ENCODE measurements at places on chromosomes 12 and 14. TPM values are rescaled to one million over a fixed set of nuclear protein-coding genes. Genes with fewer than 3 reads are reported as not detected.

DNA sequence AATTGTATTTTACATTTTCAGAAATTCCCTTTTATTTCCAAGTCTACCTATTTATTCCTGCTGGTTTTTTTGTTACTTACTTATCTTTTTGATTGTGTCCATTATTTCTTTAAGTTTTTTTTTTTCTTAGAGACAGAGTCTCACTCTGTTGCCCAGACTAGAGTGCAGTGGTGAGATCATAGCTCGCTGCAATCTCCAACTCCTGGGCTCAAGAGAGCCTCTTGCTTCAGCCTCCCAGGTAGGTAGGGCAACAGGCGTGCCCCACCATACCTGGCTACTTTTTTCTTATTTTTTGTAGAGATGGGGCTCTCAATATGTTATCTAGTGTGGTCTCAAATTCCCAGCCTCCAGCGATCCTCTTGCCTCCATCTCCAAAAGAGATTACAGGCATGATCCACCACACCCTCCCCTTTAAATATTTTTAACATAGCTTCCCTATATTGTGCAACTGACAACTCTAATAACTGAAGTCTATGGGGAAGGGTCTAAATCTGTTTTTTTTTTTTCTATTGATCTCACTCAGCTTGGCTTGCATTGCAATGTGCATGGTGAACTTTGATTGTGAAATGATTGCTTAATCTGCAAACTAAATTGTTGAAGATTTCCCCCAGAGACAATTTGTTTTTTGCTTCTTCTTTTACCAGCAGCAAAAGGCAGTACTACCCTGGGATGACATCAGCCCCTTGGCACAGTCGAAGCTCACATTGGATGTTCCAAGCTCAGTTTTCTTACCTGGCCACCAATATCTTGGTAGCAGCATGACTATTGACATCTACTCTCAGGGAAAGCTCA lies 25.7 kb upstream of the COCH start:
- DNase-seq: no peak

DNA sequence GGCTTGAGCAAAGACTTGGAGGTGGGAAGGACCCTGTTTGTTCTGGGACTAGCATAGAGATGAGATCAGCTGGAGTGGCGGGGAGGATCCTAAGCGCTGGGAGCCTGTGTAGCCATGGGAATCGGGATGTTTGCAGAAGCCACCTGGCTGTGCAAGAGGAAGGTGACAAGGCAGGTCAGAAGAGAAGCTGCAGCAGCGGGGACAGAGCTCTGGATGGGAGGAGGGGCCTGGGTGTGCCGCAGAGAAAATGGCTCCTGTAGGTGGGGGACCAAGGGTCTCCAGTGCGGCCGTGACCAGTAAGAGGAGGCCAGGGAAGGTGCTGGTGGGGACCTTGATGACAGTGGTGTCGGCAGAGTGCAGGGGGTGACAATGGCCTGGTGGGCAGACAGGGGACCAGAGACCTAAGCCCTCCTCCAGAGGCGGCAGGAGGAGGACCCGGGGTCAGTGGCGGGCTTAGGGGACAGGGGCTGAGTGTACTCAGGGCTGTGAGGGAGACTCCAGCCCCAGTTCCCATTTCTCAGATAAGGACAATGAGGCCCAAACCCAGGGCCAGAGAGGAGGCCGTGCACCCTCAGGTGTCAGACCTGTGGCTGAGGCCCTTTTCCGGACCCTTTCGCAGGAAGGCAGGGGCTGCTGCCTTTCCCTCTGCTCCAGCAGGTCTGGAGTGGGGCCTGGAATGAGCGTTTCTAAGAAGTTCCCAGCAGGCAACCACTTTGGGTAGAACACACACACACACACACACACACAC lies 206.6 kb upstream of the RTL1 start:
- DNase-seq: peak; percentile 43

DNA sequence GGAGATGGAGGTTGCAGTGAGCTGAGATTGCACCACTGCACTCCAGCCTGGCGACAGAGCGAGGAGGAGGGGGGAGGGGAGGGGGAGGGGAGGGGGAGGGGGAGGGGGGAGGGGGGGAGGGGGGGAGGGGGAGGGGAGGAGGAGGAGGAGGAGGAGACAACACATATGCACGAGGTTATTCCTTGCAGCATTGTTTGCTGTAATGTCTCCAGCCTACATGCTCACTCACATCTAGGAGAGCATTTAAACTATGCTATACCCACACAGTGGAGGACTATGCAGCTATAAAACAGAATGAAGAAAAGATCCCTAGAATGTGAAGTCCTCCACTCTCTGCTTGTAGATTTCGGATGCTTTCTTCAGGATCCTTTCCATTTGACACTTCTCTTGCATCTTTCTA lies 3.5 kb upstream of the HIGD1C start:
- DNase-seq: no peak

DNA sequence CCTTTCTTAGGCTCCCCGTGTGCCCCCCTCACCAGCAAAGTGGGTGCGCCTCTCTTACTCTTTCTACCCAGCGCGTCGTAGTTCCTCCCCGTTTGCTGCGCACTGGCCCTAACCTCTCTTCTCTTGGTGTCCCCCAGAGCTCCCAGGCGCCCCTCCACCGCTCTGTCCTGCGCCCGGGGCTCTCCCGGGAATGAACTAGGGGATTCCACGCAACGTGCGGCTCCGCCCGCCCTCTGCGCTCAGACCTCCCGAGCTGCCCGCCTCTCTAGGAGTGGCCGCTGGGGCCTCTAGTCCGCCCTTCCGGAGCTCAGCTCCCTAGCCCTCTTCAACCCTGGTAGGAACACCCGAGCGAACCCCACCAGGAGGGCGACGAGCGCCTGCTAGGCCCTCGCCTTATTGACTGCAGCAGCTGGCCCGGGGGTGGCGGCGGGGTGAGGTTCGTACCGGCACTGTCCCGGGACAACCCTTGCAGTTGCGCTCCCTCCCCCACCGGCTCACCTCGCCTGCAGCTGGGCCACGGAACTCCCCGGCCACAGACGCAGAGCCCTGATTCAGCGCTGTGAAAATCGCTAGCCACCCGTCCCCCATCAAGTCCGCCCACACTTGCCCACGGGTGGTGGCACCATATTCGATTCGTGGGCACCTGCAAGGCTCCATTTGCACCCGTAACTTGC lies 1.3 kb downstream of the TMEM233 start:
- DNase-seq: no peak

- no peak for DNase-seq
Observed at GRCh38 chr12:32482226-32482625, 82.9 kb downstream of the FGD4 start.

PLEK2 gene
- polyA plus RNA-seq: 35.8 TPM

DPPA3 gene
- polyA plus RNA-seq: not detected

DNA sequence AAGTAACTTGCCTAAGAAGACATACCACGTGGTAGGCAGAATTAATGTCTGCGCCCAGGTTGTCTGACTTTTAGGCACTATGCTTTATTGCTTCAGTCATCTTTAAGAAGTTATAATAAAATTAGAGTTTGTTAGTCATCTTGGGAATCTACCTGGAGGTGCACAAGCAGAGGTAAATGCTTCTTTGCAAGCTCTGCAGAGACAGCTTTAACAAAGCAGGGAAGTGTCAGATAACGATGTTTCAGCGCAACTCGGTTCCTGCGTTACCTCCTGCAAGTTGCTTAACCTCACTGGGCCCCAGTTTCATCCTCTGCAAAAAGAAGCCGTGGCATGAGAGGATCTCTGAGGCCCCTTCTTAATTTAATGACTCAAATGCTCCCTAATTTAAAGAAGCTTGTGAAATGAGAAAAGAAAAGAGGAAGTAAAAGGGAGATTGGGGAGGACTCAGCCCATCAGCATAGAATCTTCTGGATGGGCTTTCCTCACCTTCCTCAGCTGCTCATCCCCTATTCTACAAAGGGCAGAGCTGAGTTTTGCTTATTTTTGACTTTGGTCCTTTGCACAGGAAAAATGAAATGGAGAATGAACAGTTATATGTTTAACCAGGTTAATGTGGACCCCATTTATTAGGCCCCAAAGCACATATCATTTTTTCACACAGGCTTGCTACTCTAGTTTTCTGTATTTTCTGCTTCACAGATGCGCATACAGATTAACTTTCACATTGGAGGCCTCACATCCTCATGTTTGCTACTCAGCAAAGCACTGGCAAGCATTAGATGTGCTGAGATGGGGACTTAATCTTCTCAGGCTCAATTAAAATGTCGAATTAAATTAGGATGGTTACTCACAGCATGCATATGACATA lies 5.1 kb downstream of the ARHGDIB start:
- no peak for DNase-seq

GRCh38 chr12:130127912-130128789 lies 34.1 kb upstream of the FZD10 start:
- peak; percentile 74 for DNase-seq

ZC3H14 gene
- 30.6 TPM for polyA plus RNA-seq

PAH gene
- not detected for polyA plus RNA-seq

DNA sequence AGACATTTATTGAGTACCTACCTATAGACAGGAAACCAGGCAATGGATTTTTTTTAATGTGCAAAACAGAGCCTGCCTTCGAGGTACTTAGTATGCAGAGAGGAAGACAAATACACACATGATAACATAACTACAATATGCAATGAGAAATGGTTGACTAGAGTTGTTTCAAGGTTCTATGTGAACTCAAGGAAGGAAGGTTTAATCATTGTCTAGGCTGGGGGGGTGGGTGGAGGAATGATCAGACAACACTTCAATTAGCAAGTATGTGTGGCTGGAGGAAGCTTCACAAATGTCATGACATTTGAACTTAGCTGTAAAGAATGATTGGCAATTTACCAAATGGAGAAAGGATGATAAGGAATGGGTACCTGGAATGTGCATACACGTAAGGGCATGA lies 985.3 kb downstream of the FLRT2 start:
- DNase-seq: no peak

GRCh38 chr12:124835656-124836410 lies 27.8 kb downstream of the SCARB1 start:
- no peak for DNase-seq

- DNase-seq: peak; percentile 69
Observed at GRCh38 chr14:91114079-91115065, 499 bp downstream of the DGLUCY start.

- no peak for DNase-seq
Observed at GRCh38 chr12:65427646-65428045, 149.2 kb downstream of the MSRB3 start.

PPP1R36 gene
- 8.6 TPM for polyA plus RNA-seq

All from sigmoid colon (tissue), 7 donors.